ENCODE measurements at places on chromosomes 6 and 20.

DNA sequence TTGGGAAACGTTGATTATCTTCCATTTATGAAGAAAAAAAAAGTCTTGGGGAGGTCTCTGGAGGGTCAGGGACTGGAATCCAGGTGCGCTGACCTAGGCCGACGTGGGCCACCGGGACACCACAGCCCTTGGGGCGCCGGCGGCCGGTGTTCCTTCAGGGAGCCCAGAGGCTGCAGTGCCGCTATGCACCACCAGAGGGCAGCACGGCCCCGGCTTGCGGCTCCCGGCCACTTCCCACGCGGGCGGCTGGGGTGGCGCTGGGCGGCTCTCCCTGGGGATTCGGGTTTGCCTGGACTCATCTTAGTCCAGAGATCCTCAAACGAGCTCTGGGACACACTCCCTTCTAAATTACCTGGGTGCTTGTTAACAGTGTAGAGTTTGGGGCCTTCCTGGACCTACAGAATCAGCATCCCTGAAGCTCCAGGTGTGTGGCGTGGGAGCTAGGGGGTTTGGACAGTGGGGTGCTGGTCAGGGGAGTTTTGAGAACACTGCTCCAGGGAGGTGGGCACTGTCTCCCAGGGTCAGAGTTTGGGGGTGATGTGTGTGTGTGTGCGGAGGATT is 23.0 kb upstream of the GTSF1L start:
- peak; percentile 45 for DNase-seq

- DNase-seq: peak; percentile 12
These were observed 31.6 kb downstream of the ADTRP start for GRCh38 chr6:11747021-11747420.

DNA sequence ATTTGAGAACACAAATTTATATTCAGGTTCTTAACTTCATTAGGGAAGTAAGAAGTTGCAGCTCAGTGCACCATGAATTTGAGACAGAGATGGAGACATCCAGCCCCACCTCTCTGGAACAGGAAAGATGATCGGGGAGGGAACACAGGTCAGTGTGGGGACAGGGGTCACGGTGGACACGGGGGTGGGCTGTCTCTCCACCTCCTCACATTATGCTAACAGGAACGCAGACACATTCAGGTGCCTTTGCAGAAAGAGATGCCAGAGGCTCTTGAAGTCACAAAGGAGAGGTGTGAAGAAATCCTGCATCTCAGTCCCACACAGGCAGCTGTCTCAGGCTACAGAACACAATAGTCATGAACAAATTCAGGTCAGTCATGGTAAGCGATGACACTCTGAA is 3.1 kb downstream of the HLA-C start:
- no peak for DNase-seq

GRCh38 chr20:44785768-44786167 is 24.6 kb downstream of the RIMS4 start:
- no peak for DNase-seq

- no peak for DNase-seq
These were observed 39.3 kb upstream of the C20orf144 start for GRCh38 chr20:33622705-33623365.

- no peak for DNase-seq
These were observed 9.9 kb upstream of the HEBP2 start for GRCh38 chr6:138393871-138394783.

DNA sequence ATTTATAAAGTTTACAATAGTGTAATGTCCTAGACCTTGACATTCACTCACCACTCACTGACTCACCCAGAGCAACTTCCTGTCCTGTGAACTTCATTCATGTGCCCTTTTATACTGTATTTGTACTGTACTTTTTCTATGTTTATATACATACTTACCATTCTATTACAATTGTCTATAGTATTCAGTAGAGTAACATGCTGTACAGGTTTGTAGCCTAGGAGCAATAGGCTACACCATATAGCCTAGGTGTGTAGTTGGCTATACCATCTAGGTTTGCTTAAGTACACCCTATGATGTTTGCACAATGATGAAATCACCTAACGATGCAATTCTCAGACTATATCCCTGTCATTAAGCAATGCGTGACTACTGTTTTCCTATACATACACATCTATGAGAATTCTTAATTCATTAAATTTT is 17.5 kb downstream of the EDEM2 start:
- DNase-seq: no peak

GRCh38 chr20:20020908-20021307 is 3.7 kb downstream of the NAA20 start:
- DNase-seq: no peak

- no peak for DNase-seq
These were observed 180.6 kb downstream of the TFAP2C start for GRCh38 chr20:56809668-56810067.

- no peak for DNase-seq
These were observed 7.2 kb downstream of the RING1 start for GRCh38 chr6:33215271-33216116.

DNA sequence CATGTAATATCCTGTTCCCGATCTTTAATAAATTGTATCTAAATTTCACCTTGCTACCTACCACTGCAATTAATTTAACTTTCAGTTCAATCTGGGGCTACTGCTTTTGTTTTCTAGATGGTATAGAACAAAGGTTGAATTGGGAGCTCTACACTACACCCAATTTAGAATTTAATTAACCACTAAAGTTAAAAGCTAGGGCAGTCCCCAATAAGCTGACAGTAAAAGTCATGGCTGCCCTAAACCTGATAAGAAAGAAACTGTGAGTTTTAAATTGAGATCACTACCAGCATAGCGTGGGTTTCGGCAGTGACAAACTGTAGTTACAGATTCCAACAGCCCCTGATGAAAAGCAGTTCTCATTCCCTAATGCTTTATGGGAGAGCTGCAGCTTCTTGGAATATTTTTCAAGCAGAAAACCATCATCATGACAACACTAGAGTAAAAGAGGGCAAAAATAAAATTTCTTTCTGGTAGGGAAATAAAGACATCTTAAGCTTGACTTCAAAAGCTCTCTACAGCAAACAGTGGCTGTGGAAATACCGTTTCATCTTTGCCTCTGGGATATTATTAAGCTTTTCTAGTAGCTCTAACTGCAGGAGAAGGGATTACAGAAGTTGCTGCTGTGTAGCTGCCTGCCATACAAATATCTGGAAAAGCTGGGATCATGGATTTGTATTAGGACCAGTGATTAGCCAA is 1372.1 kb downstream of the EPHA7 start:
- DNase-seq: no peak

DNA sequence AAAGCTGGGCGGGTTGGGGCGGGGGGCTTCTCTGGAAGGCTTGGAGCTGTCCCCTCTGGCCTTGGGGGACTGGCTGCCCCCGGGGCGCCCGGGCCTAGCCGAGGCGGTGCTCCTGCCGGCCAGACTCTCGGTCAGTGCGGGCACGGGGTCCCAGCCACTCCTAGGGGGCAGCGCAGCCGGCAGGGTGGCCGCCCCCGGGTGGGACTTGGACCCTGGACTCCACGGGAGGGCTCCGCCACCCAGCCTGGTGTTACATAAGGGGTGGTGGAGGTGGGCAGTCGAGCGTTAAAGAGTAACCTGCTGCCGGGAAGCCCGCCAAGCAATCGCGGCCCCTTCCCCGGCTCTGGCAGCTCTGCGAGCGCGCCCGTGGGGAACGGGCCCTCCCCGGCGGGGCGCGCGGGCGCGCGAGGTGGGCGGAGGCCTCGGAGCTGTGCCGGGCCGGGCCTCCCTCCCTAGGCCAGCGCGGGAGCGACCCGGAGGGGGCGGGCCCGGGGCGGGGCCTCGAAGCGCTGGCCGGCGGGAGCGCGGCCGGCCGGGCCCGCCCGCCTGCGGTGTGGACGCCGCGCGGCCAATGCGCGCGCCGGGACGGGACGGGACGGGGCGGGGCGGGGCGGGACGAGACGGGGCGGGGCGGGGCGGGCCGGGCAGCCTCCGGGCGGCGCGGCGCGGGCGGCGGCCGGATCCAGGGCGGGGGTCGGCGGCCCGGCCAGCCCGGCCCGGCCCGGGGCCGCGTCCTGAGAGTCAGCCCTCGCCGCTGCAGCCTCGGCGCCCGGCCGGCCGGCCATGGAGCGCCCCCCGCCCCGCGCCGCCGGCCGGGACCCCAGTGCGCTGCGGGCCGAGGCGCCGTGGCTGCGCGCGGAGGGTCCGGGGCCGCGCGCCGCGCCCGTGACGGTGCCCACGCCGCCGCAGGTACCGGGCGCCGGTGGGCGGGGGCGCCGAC is at the start of gene SLC2A4RG:
SLC2A4RG (plus strand) TSS at position 647 of the 940 bp plus-strand sequence; CDS start at position 784, 137 bp downstream.
- no peak for DNase-seq

DNA sequence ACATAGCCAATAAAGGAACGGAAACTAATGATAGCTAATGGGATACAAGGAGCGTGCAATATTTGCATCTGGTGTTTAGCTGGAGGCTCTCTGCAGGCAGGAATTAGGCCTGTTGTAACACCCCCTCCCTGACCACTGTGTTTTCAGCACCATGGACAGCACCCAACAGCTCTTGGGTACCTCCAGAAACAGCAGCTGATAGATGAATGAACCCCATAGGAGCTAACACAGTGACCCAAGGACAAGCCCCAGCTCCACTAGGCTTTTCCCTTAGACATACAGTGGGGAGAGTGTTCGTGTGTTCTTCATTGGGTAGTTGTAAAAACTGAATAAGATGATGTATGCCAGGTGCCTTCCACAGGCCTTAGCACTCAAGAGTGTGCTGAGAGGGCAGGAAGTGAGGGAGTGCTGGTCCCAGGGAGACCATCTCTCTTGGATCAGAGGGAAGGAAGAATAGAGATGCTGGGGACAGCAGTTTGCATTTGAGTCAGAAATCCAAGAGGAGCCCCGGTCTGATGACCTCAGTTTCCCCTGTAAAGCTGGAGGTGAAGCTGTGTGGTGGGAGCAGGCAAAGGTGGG is 161.3 kb downstream of the PHACTR3 start:
- no peak for DNase-seq

DNA sequence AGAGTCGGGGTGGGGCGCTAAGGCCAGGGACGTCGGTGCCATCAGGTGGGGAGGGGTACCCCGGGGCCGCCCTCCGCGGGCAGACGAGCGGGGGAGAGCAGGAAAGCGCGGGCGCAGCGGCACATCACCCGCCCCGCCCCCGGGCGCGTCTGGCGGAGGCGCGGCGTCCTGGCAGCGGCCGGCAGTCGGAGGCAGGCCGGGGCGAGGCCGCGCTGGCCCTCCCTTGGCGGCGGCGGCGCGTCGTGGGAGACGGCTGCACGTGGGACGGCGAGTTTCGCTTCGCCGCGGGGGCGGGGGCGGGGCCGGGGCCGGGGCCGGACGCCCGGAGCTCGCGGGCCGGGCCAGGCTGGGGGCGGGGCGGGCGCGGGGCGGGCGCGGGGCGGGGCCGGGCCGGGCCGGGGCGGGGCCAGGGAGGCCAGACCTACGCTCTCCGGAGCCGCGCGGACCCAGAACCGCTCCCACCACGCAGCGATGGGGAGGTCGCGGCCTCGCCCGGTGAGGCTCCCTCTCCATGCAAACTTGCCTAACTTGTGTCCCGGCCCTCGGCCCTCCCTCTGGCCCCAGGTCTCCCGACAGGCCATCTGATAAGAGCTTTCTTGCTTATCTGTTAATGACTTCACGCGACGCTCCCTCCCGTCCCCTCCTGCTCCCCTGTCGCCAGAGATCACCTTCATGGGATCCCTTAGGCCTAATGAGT is 12.5 kb downstream of the ITPR3 start:
- DNase-seq: no peak

- no peak for DNase-seq
These were observed 41.6 kb downstream of the VSTM2L start for GRCh38 chr20:37944456-37944981.

DNA sequence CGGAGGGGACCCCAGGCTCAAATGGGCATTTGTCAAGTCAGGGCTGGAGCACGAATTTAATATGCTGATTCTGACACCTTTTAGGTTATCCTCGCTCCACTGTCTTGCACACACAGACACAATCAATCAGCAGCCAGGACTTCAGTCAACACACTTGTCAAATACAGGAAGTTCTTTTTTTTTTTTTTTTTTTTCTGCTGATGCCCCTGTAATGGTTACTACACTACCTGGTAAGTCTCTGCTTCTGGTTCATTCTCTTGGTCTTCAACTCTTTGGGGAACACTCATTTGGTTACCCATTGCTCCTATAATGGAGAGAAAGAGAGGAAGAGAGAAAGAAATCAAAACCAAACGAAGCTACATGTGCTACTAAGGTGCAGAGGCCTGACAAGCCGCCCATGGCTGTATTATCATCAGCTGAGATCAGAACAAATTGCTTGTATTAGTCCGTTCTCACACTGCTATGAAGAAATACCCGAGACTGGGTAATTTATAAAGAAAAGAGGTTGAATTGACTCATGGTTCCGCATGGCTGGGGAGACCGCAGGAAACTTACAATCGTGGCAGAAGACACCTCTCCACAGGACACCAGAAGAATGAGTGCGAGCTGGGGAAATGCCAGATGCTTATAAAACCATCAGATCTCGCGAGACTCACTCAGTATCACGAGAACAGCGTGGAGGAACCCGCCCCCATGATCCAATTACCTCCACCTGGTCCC is 11.8 kb downstream of the BCAS1 start:
- DNase-seq: no peak

- DNase-seq: peak; percentile 9
These were observed 85.1 kb downstream of the MDN1 start for GRCh38 chr6:89734526-89734925.

- DNase-seq: no peak
These were observed 29.8 kb upstream of the CCN2 start for GRCh38 chr6:131980791-131981623.

- DNase-seq: no peak
These were observed 4.8 kb downstream of the NFYA start for GRCh38 chr6:41077536-41077935.

DNA sequence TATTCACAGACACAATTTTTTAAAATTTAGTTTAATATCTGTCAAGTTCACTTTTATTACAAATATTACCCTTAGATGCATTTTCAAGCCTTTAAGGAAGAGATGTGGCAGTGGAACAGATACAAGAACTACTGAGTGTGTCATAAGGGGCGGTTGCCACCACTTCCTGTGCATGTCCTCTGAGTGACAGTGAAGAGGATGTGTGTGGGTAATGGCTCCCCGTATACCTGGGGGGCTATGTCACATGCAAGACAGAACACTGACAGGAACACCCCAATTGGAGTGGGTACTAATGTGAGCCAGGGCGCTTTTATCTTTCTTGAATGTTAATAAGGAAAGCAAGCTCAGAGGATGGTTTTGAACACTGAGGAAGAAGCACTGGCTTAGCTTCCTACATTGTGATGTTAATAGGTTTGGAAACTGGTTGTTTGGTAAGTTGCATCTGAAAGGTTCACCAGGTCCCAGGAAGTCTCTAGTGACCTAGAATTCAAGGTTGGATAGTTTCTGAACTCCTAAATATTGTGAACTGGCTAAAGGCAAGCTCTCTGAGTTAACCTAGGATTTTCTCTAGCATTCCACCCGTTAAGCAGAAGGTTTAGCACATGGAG is 83.4 kb upstream of the ASF1A start:
- DNase-seq: no peak

GRCh38 chr6:5034328-5034727 is 30.5 kb upstream of the RPP40 start:
- DNase-seq: no peak

DNA sequence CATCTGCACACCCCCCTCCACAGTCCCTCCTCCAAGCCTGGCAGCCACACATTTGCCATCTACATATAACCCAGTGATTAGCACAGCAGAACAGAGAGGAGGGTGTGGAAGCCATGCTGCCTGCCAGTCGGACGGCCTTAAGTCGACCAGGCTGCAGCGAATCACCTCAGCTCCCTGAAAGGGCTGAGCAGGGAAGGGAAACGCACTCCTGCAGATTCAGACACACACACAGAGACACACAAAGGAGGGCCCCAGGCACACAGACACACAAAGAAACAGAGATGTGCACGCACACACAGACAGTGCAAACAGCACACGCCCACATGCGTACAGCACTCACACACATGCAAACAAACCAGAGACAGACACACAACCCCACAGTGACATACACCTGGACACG is 11.2 kb upstream of the SIRPA start:
- no peak for DNase-seq
